Stimulated activated CD4-positive, alpha-beta T cell treated with anti-CD3 and anti-CD28 coated beads, Interleukin-1b, Interleukin-23, amount 100 ng/mL, for 24 hours (primary cell): ENCODE measurements at places on chromosomes 3 and 15.
A peak's percentile ranks its signal among the peaks of the same experiment; 100 is the strongest.

DNA sequence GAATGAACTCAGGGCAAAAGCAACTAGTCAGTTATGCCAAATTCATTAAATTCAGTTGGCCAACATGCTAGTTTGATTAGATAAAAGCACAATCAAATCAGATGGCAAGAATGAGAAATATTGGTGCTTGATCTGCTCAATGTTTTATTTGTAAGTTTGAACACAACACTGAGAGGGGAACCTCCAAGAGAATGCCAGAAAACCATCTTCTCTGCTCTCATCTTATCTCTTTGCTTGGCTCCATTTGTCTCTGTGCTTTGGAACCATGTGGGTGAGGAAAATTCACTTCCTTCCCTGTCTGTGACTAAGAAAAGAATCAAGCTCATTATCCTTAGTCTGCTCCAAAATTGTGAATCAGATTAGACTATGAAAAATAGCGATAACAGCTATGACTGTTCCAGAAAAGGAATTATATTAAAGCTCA is 43.6 kb upstream of the DCBLD2 start:
- no peak for DNase-seq

DNA sequence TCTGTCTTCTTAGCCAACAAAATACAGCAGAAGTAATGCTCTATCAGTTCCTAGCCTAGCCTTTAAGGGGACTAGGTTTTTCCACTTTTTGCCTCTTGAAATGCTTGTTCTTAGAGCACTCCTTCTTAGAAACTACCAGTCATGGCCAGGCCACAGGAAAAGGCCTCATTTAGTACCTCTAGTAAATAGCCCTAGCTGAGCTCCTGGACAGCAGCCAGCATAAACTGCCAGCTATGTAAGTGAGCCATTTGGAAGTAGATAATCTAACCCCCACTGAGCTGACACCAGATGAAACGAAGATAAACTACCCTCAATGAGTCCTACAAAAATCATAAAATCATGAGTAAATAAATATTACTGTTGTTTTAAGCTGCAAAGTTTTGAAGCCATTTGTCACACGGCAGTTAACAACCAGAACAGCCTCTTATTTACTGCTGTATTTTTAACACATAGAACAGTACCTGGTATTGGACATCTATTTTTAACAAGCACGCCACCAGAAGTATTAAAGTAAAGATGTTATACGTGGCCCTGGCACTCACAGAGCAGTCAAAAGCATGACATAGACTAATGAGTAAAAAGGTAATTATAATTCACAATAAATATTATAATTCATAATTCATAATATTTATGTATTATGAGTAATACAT is 12.0 kb downstream of the TBC1D5 start:
- DNase-seq, result no peak

- no peak for DNase-seq
Measured at GRCh38 chr3:63927422-63928280, 15.5 kb upstream of the SCAANT1 start.

DNA sequence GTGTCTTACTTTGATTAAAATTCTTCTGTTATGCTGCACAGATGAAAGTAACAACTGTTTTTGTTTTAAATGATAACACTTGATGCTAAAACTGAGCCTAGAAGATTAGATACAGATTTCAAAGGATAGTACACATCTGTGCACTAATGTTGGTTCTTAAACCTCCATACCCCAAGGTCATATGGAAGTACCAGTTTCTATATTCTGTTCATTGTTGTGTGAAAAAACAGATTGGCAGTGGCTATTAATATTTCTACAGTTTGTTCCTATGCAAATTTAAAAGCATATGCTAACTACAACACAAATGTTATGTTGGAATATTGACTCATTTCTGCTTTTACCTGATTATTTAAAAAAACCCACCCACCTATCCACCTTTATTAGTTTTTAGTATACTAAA is 32.0 kb upstream of the GBE1 start:
- DNase-seq, result no peak

- DNase-seq, result no peak
Measured at GRCh38 chr3:90007778-90008499, 900.5 kb downstream of the EPHA3 start.

GRCh38 chr3:63911873-63912767 is at the start of gene SCAANT1:
Gene SCAANT1, minus strand, starts transcription at chr3:63912383.
- peak; percentile 68 for DNase-seq

DNA sequence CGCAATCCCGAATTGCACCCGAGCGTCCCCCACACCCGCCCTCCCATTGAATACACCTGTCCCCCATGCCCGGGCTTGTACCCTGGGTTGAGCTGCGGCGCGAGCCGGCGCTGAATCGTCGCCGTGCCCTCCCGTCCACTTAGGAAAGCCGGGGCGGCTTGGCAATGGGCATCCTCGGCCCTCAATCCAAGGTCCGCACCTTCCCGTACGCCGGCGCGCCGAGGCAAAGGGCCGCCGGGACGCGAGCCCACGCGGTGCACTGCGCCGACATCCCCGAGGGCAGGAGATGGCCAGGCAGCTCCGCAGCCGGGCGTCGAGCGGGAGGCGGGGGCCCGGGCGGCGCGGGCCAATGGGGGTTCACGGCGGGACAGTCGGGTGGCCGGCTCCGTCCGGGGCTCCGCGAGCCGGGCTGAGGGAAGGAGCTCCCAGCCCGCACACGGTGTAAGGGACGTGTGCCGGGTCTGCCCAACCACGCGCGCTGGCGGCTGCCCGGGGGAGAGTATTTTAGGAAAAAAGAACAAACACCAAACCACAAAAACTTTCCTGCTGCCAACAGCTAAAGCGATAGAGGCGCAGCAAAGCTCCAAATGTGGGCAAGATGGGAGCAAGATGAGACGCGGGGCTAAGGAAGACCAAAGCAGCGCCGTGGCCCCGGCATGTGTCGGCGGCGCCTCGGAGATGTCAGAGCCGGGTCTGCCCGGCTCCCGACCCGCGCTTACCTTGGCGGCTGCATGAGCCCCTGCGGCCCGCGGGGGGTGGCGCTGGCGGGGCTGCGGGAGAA is 621 bp downstream of the RGMA start:
- DNase-seq, result no peak

DNA sequence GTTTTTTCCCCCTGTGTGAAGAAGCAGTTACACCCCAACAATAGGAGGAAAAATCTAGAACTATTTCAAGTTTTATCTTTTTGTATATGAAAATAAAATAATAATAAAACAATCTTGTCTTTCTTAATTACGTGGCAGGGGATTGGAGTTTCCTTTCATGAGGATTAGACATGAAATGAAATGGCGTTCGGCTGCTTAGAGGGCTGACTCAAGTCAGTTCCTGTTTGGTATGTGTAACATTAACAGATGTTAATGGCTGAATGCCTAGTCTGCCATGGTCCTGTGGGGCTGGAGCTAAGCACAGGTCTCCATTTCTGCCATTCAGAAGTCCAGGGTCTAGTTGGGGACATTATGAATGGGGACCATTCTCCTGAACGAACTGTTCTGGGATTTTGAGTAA is 3.1 kb upstream of the EXOG start:
- no peak for DNase-seq

DNA sequence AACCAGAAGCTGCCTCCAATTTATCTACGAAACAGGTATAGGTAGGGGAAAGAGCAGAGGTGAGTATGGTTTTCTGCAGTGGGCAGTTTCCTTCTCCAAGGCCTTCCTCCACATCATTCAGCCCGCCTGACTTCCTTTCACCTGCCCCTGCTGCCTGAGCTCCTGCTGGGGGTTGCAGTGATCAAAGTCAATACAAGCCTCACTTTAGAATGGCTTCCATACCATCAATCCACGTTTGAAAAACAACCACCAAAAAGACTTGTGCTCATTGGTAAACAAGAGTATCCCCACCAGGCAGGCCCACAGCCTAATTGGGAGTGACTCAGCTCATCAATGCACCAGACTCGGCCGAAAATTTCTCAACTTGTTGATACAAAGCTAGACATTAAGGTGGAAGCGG is 159.9 kb downstream of the MAGI1 start:
- DNase-seq, result no peak

DNA sequence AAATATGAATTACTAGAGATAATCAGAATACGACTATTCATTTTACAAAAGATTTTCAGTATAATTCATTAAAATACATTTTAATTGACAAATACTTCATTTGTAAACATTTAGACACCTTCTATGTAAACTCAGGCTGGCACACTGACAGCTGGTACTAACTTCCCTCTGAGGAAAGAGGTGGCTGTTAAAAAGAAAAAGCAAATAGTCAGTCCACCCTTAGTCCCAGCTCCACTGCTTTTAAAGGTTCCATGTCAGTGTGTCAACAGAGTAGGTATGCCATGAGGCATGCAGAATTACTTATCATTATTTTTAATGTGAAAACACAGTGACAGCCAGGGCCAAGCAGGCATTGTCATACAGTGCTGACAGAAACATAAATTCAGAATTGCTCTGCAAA is 16.1 kb downstream of the TM6SF1 start:
- no peak for DNase-seq

GRCh38 chr3:41299036-41299435 is 99.7 kb downstream of the CTNNB1 start:
- DNase-seq, result no peak

GRCh38 chr3:95177096-95177495 is 1114.2 kb downstream of the NSUN3 start:
- no peak for DNase-seq

- no peak for DNase-seq
Measured at GRCh38 chr3:138418601-138419206, 15.7 kb upstream of the ESYT3 start.

DNA sequence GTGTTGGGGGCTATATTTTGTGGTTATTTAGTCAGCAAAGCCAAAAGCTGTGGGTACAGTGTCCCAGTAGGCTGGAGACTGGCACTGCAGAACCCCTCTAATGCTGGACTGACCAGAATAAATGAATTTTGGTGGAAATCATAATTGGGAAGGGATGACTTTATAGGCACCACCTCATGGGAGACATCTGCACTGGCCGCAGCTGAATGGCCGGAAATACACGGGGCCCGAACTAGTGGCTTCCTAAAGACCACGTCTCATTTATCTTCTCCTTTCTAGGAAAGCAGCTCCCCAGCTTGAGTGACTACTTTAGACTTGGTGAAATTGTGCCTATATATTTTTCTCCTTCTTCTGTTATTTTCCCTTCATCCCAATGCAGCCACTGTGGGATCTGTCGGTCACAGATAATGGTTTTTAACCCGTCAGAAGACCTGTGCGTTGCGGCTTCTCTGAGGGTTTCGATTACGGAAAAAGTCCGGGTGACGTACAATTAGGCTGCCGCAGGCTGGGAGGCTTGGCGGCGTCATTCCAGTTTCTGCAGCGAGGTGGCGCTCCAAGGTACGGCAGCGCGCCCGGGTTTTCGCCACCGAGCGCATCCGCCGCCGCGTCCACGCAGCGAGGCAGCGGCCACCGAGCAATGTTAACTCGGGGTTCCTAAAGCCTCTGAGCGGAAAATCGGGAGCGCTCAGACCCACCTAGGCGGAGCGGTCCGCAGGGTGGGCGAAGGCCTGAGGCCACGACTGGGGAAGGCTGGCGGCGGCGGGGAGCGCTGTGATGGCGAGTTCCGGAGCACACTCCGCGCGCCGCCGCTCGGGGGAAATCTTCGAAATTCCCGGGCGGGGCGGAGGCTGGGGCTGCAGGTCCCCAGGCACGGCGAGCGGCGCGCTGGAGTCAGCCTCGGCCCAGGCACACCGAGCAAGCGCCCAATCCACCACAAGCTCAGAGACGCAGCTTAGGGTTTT is 26.3 kb downstream of the NR2F2 start:
- DNase-seq, result no peak

DNA sequence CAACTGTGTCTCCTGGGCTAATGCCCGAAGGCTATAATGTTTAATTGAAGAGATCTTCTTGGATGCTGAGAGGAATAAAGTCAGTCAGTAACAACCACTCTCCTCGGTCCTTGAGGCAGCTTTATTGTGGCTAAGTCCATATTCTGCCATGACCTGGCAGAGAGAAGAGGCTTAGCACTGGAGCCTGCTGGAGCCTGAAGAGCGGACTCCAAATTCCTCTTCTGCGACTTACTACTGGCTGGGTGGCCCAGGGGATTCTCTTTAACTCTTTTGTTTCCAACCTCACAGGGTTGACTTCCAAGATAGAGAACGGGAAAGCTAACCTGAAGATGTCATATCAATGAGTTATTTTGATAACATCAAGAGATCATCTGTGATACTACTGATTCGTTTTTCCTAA is 71.1 kb downstream of the MYO1E start:
- no peak for DNase-seq

- DNase-seq, result no peak
Measured at GRCh38 chr3:188205992-188206416, 52.0 kb downstream of the LPP start.

DNA sequence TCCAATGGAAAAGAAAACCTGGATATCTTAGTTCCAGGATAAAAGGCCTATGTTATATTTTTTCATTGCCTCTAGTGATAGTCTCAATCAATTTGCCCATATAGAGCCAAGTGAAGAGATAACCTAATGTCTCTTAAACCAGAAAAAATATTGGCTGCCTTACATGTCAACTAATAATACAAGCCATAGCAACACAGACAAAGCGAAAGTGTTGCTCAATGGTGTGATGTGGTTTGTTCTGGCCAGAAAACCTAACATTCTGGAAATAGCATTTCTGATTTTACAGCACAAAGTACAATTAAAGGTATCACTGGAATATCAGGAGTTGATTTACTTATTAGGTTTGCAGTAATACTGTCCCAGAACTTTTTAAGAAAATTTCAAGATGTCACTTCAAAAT is 101.5 kb downstream of the ATP8B4 start:
- DNase-seq, result no peak

GRCh38 chr3:37994639-37994972 is 4.0 kb downstream of the VILL start:
- no peak for DNase-seq

DNA sequence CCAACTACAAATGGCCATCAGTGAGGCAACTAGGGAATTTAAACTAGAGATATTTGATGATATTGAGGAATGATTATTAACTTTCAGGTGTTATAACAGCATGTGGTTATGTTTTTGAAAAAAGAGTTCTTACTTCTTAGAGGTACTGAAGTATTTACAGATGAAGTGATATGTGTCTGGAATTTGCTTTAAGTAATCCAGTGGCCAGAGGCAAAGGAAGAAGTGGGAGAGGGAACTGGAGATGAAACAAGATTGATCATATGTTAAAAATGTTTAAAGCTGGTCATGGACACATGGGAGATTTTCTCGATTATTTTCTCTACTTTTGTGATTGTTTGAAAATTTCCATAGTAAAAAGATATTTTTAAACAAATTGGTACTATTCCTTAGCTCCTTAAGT is 53.3 kb upstream of the SLCO2A1 start:
- no peak for DNase-seq

GRCh38 chr3:167091226-167091625 is 288.9 kb downstream of the ZBBX start:
- no peak for DNase-seq

GRCh38 chr3:41265823-41266273 is 66.5 kb downstream of the CTNNB1 start:
- DNase-seq, result no peak

- DNase-seq, result no peak
Measured at GRCh38 chr3:51381333-51381705, 3.8 kb upstream of the MANF start.

- DNase-seq, result no peak
Measured at GRCh38 chr15:36186376-36186775, 393.1 kb upstream of the CDIN1 start.

DNA sequence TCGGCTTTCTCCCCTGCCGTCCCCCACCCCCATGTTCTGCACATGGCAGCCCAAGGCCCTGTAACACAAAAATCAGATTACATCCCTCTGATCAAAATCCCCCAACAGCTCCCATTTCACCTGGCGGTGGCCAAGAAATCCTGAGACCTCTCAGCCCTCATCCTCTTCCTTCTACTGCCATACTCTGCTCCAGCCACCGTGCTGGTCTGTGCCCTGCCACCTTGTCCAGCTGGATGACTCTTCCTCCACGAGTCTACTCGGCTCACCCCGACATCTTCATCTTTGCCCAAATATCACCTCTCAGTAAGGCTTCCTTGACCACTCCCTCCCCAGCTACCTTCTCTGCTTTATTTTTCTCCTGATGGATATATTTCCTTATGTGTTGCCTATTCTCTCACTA is 3.1 kb downstream of the CCDC51 start:
- DNase-seq, result no peak
